ENCODE measurements at places on chromosomes 5 and 9.

DNA sequence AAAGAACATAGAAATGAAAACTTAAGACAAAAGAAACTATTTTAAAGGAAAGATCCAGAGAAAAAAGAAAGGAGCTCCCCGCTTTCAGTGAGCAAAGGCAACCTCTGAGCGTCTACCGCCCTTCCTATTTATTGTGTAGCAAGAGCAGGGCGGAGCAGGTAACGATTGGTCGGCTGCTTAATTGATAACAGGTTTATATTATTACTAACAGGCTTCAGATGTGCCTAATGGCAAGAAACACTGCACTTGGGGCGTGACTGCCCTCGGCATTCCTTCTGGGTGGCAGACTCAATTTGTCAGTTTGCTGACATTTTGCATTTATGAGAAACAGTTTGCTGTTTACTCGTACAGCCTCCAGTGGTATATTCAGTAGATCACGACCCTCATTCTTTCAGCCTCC is 482.7 kb upstream of the C9orf72 start:
- no peak for DNase-seq

DNA sequence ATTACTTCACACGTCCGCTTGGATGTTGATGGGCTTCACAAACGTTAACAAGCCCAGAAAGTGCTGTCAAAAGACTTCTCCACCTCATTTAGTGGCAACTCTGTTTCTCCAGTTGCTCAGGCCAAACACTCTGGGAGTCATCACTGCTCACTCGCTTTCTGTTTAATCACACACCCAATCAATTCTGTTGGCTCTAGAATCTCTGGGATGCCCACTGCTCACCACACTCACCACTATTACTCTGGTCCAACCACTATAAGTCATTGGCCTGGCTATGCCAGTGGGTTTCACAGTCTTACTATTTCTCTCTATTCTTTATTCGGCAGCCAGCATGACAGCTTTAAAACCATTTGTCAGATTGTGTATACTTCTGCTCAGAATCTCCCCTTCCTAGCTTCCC is 163.5 kb downstream of the KDM4C start:
- no peak for DNase-seq

GRCh38 chr5:111765613-111766571 is 8.9 kb upstream of the NREP start:
- DNase-seq, result no peak

GRCh38 chr5:166716856-166717492 is 1574.5 kb upstream of the WWC1 start:
- no peak for DNase-seq

GRCh38 chr9:130451509-130452388 is 7.0 kb downstream of the ASS1 start:
- DNase-seq, result peak; percentile 91

DNA sequence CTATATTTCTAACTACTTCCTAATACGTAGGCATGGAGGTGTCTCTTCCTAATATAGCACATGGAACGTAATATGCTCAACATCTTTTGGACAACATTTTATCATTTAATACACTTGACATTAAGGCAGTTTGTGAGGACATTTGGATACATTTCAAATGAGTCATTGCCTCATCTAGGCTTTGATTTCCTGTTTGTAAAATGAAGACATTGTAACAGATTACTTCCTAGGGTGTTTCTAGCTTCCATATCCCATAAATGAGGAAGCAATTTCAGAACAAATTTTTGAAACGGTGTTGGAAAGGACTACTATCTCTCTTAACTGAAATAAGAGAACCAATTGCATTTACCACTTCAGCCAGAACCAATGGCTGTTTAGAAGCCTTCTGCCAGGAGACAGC is 38.7 kb downstream of the SLC28A3 start:
- peak; percentile 31 for DNase-seq

DNA sequence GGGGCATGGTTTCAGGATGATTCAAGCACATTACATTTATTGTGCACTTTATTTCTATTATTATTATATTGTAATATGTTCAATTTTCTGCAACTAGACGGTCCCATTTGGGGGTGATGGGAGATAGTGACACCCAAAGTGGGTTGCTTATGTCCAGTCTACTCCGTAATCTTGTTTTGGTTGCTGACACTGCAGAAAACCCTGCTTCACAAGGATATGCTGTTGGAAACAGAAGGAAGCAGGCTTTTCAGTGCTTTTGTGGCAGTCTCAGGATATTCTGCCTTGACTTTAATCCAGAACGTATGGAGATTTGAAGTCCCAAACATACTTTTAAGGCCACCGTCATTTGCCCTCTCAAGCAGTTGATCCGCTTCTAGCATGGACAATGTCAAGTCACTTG is 47.5 kb upstream of the LARP1 start:
- DNase-seq, result no peak

GRCh38 chr9:37914154-37914551 is 10.2 kb upstream of the SLC25A51 start:
- no peak for DNase-seq

GRCh38 chr5:36606428-36607113 is at the start of gene SLC1A3:
Gene SLC1A3, plus strand, starts transcription at chr5:36606606. Its CDS starts 1,818 bp downstream, at chr5:36608424.
- no peak for DNase-seq

GRCh38 chr5:159409801-159410200 is 79.5 kb upstream of the IL12B start:
- no peak for DNase-seq

GRCh38 chr5:10607023-10607665 is 43.3 kb downstream of the ANKRD33B start:
- DNase-seq, result no peak
